T-helper 2 cell treated with Interferon-gamma antibody and Interleukin-4, amounts not matched to agents 5 μg/mL and 100 μg/mL, for 36 hours (primary cell): ENCODE measurements at places on chromosomes 11 and 22.

DNA sequence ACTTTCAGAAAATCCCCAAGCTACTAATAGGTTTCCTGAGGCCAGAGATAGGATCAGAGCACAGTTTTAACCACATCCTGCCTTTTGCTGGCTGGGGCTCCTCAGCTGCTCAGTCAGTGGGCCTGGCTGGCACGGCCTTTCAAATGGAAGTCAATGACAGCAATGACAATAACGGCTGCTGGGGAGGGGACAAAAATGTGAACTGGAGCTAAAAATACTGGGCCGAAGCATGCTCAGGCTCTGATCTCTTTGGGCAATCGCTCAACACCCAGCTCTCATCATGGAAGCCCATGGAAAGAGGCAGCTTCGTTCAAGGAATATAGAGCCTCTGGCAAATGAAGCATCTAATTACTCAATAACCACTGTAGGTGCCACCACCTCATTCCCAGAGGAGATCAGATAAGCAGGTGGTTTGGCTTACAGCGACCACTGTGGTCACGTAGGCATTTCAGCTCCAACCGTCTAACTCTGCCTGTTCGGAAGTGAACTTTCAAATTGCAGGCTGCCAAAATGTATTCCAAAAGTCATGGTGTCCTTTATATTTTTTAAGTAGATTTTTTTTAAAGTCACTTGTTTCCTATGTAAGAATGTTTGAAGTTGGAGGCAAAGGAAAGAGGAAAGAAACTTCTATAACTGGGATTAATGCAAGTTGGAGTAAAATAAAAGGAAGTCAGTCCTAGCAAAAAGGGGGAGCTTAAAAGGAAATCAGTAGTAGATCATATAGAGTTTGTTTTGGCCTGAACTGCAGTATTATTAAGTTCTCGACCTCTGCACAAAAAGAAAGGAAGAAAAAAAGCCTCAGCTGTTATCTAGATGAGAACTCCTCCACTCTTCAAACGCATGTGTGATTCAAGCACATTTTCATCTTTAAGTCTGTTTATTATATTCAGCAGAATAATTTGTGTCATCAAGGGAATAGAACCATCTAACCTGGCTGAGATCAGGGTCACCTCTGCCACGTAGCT is 14.1 kb downstream of the WT1 start:
- H3K27ac ChIP-seq, result peak overlapping the region; percentile 82
- H3K4me3 ChIP-seq, result peak overlapping the region; percentile 73
- peaks cover 37% of the 10 kb centered on the region for H3K4me1 ChIP-seq
- H3K27me3 ChIP-seq, result peaks cover 67% of the 10 kb centered on the region

GRCh38 chr11:15289723-15290122 is 175.0 kb downstream of the INSC start:
- H3K36me3 ChIP-seq, result no peaks in the 10 kb centered on the region
- H3K27ac ChIP-seq, result no peak overlapping the region
- no peaks in the 10 kb centered on the region for H3K4me1 ChIP-seq
- H3K27me3 ChIP-seq, result no peaks in the 10 kb centered on the region

GRCh38 chr11:20599221-20600019 is at the start of gene SLC6A5:
Gene SLC6A5 (plus strand): TSS chr11:20599608. CDS start chr11:20599673, 65 bp downstream.
- no peak within 1 kb of the TSS for H3K4me3 ChIP-seq
- H3K27ac ChIP-seq, result peak within 1 kb of the TSS; percentile 26
- no peak for DNase-seq

- H3K4me3 ChIP-seq, result no peak overlapping the region
- no peaks in the 10 kb centered on the region for H3K4me1 ChIP-seq
- H3K27ac ChIP-seq, result no peak overlapping the region
- H3K36me3 ChIP-seq, result peaks cover 4% of the 10 kb centered on the region
- DNase-seq, result no peak
Measured at GRCh38 chr11:90189011-90189410, 33.8 kb downstream of the CHORDC1 start.

DNA sequence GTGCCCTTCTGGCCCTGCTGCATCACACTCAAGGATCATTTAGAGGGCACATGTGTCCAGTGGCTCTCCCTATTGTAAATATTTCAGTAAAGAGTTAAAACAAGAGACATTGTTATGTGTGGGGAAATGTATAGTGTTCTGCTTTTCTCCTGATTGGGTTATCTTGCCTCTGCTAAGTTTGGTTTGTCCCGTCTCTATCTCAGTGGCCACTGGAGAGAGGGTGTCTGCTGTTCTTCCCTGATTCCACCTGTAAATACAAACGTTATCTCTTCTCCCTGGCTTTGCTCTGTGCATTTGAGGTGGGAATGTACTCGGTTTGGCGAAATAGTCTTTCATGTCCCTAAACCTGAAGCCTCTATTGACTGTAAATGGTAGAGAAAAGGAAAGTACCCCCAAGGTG is 6.3 kb downstream of the MIEF1 start:
- H3K27ac ChIP-seq, result no peak overlapping the region
- H3K36me3 ChIP-seq, result peaks cover 69% of the 10 kb centered on the region
- H3K4me1 ChIP-seq, result peaks cover 31% of the 10 kb centered on the region
- no peaks in the 10 kb centered on the region for H3K27me3 ChIP-seq
